ENCODE measurements at places on chromosomes 12 and 14. TPM values are rescaled to one million over a fixed set of nuclear protein-coding genes. Genes with fewer than 3 reads are reported as not detected.

The ACVRL1 gene
- total RNA-seq: not detected

The YLPM1 gene
- total RNA-seq: 72.4 TPM

The RNU4-1 gene
- 1,846 TPM for total RNA-seq

The PCBP2 gene
- total RNA-seq: 943 TPM

The RNASE2 gene
- not detected for total RNA-seq

The PLCZ1 gene
- not detected for total RNA-seq

The AKT1 gene
- total RNA-seq: 159 TPM

The FBXO33 gene
- 18.3 TPM for total RNA-seq

The PRR4 gene
- 1.9 TPM for total RNA-seq

The PRIMA1 gene
- not detected for total RNA-seq

The MYO1H gene
- total RNA-seq: not detected

The STAT2 gene
- 398 TPM for total RNA-seq

Data from activated CD4-positive, alpha-beta T cell treated with anti-CD3 and anti-CD28 coated beads, Interleukin-2, amount 10 ng/mL, durations not matched to agents 7 days and 5 days (primary cell).